Mesendoderm (in vitro differentiated cells): ENCODE measurements at places on chromosomes 4 and X.

DNA sequence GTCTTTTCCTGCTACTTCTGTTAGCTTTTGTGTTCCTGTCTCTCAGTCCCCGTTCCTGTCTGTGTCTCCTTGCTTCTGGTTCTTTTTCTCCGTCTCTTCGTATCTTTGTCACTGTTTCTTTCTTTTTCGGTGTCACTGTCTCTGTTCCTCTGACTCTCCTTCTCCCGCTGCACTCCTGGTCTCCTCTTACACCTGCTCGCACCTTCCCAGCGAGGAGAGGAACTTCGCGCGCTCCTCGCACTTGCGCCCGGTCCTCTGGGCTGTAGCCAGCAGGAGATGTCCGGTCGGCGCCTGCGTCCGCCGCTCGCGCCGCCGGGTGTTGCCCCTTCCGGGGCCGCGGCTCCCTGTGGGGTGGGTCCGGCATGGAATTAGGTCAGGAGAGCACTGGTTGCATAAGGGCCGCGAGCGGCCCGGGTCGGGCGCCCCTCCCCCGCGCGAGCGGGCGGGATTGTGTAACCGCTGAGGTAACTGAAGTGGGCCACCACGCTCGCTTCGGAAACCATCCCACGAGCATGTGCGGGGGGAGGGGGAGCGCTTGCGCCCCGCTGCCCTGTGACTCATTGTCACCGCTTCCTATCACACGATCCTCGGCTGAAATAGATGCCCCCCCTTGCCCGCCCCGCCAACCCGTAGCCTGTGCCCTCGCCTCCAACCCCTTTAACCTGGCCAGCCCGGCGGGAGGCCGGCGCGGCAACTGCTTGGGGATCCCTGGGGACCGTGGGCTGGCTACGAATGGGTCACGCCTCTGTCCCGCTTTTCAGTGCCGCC is 1.6 kb downstream of the LONRF3 start:
- DNase-seq, result peak; percentile 21
- peaks cover 30% of the 10 kb centered on the region for H3K27me3 ChIP-seq
- H3K4me1 ChIP-seq, result no peaks in the 10 kb centered on the region
- H3K4me3 ChIP-seq, result no peak overlapping the region
- no peaks in the 10 kb centered on the region for H3K36me3 ChIP-seq
- no peak overlapping the region for H3K27ac ChIP-seq

DNA sequence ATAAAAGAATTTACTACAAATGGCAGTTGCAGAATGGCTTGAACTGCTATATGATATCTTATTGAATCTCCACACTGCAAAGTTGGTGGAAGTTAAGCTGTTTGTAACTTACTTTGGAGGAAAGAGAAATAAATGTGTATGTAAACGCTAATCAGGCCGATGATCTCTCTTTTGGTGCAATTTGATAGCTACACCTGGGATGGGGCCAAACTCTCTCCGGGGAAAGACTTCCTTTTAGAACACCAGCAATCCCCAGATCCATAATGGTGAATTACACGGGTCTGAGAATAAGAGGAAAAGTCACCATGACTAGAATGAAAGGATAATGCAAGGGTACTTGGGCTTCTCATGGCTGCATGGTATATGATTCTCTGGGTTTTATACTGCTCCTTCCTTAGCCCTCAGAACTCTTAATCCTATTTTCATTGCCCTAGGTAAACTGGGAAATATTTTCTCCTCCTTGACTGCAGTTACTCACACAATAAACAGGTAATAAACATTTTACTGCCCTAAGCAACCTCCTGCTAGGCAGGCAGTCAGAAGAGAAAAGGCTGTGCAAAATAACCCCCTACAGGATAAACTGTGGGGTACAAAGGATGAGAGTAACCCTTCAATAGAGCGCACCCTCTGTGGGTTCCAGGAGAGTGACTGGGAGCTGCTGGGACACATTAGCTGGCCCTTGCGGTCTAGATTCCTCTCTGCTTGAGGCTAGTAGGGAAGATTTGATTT is 109.3 kb downstream of the MGST2 start:
- no peak overlapping the region for H3K4me3 ChIP-seq
- H3K4me1 ChIP-seq, result peaks cover 15% of the 10 kb centered on the region
- DNase-seq, result peak; percentile 42
- H3K27me3 ChIP-seq, result no peaks in the 10 kb centered on the region
- H3K27ac ChIP-seq, result no peak overlapping the region

- DNase-seq, result peak; percentile 14
- H3K27ac ChIP-seq, result no peak overlapping the region
- no peaks in the 10 kb centered on the region for H3K4me1 ChIP-seq
- no peak overlapping the region for H3K4me3 ChIP-seq
- H3K27me3 ChIP-seq, result no peaks in the 10 kb centered on the region
Measured at GRCh38 chrX:16839219-16839851, 30.8 kb downstream of the RBBP7 start.

DNA sequence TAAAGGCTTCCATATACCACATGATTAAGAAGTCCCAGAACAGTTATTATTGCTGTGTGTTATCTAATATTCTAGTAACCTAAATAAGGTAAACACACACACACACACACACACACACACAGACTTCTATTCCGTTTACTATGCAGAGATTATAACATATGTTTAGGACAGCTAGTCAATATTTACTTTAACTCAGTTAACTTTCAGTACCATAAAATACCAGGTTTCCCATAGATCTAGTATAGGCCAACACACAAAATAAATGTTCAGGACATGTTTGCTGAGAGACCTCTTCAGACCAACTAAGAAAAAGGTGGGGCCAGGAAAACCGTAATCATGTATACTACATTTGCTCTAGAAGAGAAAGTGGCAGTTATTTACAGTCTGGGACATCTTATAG is 365.5 kb downstream of the KLHL13 start:
- H3K4me3 ChIP-seq, result no peak overlapping the region
- no peaks in the 10 kb centered on the region for H3K4me1 ChIP-seq
- H3K36me3 ChIP-seq, result no peaks in the 10 kb centered on the region
- DNase-seq, result no peak

DNA sequence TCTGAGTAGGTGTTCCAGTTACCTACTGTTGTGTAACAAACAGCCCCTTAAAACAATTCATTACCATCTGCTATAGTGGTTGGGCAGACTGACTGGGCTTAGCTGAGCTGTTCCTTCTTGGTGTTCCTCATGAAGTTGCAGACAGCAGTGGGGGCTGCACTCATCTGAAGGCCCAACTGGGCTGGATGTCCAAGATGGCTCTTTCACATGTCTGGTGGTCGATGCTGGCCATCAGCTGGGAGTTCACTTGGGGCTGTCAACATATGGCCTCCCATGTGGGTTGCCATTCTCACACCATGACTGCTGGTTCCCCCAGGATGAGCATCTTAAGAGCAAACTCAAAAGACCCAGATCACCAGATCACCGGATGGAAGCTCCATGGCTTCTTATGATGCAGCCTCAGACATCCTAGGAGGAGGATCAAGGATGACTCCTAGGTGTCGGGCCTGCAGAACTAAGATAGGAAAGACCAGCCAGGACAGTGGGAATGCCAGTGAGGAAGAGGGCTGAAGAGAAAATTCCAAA is 34.3 kb upstream of the PPP2R2C start:
- no peaks in the 10 kb centered on the region for H3K27me3 ChIP-seq
- H3K27ac ChIP-seq, result no peak overlapping the region
- no peak overlapping the region for H3K4me3 ChIP-seq
- DNase-seq, result no peak

GRCh38 chrX:133638285-133638684 is 223.0 kb upstream of the GPC4 start:
- no peak for DNase-seq
- H3K4me3 ChIP-seq, result no peak overlapping the region

DNA sequence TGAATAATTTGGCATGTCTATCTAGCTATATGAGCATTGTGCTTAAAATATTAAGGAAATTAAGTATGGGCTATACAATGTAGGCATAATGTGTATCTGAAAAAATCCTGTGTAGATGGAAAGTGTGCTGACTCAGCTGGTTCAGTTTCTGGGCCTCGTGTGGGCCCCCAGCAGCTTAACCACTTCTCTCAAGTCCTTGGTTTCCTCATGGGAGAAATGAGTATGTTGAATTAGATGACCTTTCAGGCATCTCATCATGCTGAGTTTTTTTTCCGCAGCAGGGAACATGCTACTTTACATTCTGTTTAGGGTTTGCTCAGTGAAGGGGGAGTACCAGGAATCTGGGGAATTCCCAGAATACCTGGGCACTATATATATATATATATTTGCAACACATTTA is 30.5 kb downstream of the RHOH start:
- peak; percentile 16 for DNase-seq
- H3K27ac ChIP-seq, result no peak overlapping the region
- H3K4me3 ChIP-seq, result no peak overlapping the region
- H3K36me3 ChIP-seq, result no peaks in the 10 kb centered on the region
- H3K4me1 ChIP-seq, result no peaks in the 10 kb centered on the region
